ENCODE measurements at places on chromosomes 2 and 18.

GRCh38 chr2:216298719-216299495 lies 73.4 kb downstream of the MARCHF4 start:
- DNase-seq: no peak

DNA sequence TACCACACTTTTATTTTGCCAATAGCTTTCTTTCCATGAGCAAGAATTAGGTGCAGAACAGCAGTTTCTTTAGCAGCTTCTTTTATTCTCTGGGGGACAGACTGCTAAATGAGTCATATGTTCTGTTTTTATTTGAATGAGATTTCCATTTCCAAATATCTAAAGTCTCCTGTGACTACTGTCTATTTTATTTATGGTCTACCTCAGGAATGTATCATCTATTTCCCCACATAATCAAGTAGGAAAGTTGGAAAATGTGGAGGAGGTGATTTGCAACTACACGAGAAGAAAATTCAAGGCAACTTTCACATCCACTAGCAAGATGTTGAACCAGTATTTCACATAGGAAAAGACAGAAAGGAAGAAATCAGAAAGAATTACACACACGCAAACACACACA lies 139.9 kb upstream of the MEX3C start:
- no peak for DNase-seq

DNA sequence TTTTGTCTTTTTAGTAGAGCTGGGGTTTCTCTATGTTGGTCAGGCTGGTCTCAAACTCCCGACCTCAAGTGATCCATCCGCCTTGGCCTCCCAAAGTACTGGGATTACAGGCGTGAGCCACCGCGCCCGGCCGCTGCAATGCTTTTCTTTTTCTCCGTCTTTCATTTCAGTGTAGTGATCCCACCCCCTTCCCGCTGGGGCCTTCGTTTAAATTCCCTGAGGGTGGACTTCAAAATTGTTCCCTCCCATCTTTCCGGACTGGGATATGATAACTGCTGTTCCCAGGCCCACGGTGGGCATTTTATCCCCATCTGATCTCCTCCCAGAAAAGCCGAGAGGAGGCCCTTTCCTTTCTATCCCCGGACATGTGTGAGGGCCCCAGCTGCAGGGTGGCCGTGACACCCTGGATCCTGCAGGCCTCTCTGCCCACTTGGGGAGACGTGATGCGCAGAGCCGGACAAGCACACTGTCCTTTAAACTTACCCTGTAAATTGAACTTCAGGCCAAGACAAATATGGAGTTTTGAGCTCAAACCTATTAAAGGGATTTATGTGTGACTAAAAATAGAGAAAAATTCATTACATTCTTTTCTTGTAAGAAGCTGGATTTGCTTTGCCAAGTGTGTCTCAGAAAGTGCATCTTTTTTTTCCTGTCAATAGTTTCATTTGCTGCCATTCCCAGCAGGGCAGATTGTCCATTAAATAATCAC lies 54.5 kb upstream of the AFF3 start:
- no peak for DNase-seq

DNA sequence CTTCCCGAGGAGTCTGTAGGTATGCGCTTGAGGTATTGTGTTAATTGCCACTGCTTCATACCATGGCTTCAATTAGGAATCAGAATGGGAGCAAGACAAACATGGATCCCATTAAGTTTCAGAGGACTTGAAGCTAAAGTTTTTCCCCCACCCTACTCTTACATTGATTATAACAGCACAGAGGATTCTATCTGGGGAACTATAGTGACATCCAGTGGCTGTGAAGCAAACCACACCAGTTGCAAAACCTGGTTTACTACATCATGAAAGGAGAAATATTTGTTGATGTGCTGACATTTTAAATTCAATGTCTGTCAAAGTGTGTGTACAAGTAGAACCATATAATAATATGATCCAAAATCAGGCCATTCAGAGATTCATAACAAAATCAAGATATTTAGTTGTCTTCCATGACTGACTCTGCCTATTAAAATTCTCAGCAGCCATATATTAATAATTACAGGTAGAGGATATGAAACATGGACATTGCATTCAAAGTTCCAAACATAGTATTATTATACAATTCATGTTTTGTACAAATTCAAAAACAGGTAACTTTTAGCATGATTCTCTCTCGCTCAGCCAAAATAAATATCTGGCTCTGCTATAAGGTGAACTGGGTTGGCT lies 82.9 kb downstream of the GRB14 start:
- DNase-seq: peak; percentile 34

- DNase-seq: peak; percentile 74
Measured at GRCh38 chr2:85999061-85999831, 106.4 kb downstream of the POLR1A start.

GRCh38 chr18:78981394-78981831 lies 1.8 kb downstream of the SALL3 start:
- DNase-seq: no peak

GRCh38 chr2:36373149-36373926 lies 17.8 kb downstream of the CRIM1 start:
- DNase-seq: no peak

DNA sequence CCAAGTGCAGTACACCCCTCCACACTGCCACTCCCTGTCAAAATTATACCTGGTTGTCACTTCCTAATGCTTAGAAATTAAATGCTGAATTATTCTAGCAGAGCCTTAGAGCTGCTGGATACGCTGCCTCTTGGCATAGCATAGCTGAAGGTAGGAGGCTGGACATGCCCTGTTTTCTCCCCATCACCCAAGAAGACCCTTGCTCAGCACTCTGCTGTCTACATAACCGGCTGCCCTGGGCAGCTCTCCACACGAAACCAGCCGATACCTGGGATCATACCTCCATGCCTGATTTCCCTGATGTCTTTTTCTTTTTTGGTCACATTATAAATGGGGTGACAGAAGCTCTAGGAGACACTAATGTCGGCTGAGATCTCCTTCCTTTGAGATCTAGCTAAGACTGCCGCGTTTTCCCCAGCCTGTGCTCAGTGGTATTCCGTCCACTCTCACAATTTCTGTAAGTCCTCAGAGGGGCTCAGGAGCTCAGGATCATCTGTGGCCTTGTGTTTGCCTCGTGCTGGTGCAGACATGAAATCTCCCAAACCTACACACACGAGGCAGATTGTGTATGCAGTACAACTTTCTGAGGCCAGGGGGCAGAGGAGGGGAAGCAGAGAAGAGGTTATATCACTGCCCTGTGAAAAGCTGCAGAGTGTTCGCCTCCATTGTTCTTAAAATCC lies 13.5 kb upstream of the ZAP70 start:
- peak; percentile 71 for DNase-seq

DNA sequence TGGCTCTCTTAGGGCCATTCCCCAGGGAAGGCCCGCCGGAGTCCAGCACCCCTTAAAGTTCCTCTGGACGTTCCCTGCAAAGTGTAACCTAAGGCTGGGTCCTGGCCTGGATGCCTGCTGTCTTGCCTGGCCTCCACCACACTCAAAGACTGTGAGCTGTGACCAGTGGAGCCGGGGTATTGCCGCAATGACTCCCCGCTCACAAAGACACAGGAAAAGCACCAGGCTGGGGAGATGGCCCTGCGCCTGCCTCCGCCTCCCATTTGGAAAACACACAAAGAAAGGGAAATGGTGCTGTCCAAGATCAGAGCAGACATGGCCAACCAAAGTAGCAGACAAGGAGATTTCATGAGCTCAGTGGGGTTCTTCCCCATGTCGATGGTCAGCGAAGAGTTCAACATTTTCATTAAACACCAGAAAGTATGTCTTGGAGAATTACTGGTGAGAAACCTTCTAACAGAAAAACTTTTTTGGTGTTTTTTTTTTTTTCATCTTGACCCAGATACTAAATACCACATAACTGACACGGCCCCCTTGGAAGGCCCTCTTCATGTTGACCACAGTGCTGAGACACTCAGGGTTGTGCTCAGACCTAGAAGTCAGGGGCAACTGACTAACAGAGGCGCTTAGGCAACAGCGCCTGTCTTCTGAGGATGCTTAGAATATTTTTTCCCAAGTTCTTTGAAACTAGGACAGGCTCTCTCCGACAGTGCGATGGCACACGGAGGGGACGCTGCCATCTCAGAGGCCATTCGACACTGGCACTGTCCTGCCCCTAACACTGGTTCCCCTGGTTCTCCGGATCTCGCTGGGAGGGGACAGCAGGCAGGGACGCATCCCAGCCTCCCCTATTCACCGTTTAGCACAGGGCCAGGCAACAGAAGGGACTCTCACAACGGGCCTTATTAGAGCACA lies 226.4 kb upstream of the ID2 start:
- no peak for DNase-seq

- peak; percentile 63 for DNase-seq
Measured at GRCh38 chr2:70069049-70069448, 18.2 kb upstream of the PCBP1 start.

DNA sequence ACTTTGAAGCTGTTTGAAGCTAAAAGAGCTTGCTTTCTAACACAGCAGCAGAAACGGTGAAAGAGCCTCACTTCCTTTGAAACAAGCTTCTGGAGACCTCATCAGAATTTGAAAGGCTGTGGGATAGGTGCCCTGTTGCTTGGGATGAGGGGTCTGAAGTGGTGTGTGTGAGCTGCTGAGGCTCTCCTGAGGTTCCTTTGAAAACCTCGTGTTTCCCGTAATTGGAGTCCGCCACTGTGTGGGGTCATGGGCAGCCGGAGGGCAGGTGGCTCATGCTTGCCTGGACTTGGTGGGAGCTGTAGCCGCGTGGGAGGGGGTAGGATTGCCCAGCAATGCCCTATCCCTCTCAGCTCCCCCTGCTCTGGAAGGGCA lies 34.4 kb downstream of the CABLES1 start:
- no peak for DNase-seq

DNA sequence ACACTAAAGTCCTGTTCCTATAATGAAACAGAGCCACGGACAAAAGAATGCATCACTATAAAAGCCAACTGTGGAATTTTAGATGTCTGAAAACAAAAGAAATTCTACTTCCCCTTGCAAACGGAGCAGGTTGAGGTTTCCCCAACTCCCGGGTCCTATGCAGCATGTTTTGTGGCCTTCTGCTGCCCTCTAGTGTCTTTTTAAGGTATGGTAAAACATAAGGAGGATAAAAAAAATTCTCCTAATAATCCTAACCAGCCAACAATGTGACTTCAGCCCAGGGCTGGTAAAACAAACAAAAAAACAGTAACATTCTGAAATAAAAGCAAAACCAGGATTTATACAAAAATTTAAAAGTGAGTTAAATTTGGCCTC lies 539.5 kb downstream of the NRXN1 start:
- DNase-seq: peak; percentile 38

DNA sequence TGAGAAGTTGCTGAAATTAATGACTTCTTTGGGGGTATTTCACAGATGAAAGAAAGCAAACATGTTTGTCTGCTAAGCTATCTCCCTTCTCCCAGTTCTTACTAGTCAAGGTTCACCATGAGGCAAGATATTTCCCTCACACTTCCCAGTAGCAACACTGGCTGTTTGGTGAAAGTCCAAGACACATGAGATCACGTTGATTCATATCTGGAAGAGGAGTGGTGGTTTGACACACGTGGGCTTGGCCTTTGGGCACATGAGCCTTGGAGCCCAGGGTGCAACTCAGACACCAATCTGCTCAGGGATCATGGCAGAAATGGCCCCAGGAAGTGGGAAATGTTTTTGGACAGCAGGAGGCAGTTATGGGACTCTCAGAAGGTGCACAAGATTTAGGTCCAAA lies 66.1 kb upstream of the APCDD1 start:
- no peak for DNase-seq

- no peak for DNase-seq
Measured at GRCh38 chr2:182589121-182589520, 126.9 kb upstream of the DNAJC10 start.

- no peak for DNase-seq
Measured at GRCh38 chr2:19568809-19569208, 210.4 kb upstream of the OSR1 start.

DNA sequence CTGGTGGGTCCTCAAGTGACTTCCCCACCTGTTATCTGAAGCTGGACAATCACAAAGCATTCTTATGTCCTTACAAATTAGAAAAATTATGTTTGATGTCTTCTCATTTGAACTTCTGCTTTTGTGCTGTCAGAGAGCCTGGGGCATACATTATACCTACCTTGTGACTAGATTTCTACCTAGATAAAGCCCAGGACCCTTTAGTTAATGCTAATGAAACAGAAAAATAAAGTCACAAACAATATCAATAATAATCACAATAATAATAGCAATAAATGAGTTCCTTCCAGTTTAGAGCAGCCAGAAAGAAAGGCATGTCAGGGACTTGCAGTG lies 456.4 kb downstream of the SETBP1 start:
- DNase-seq: no peak

DNA sequence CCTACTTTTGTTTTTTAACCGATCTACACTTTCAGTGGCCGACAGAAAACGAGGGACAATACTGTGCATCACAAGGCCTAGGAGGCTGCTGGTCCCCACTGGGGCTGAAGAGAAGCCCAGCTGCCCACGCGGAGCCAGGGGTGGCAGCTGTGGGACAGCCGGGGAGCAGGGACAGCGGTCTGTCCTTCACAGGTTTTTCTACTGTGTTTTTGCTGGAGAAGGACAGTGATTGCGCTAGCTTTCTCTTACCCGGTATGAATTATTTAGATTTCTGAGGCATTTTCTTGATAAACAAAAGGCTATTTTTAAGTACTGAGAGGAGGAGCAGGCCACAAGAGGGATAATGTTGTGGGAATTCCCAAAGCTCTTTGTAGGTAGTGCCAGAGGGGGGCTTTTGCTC lies 219.8 kb downstream of the ATAD2B start:
- no peak for DNase-seq

DNA sequence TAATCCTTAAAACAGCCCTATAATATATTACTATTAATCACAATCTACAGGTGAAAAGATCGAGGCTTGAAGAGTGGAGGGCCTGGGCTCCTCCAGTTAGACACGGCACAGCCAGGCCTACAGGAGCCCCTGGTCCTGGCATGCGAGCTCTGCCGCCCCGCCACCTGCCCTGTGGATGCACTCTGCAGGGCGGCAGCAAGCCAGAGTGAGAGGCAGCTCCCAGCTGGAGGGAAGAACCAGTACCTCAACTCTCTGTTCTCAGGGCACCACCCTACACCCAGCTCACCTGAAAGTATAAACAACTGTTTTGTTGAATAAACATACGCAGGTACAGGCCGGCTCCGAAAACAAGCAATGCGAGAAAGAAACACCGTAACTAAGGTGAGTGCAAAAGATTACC lies 34.6 kb downstream of the EIPR1 start:
- no peak for DNase-seq

GRCh38 chr2:26891-27290 lies 19.4 kb downstream of the FAM110C start:
- DNase-seq: no peak

DNA sequence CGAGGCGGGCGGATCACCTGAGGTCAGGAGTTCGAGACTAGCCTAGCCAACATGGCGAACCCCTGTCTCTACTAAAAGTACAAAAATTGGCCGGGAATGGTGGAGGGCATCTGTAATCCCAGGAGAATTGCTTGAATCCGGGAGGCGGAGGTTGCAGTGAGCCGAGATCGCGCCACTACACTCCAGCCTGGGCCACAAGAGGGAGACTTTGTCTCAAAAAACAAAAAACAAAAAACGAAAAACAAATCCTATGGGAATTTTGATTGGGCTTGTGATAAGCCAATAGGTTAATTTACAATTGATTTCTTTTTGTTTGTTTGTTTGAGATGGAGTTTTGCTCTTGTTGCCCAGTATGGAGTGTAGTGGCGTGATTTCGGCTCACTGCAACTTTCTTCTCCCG lies 24.2 kb upstream of the TOGARAM2 start:
- DNase-seq: no peak

Measured in GM13976 (cell line).